NB4 (cell line): ENCODE measurements at places on chromosomes 7 and 10.

DNA sequence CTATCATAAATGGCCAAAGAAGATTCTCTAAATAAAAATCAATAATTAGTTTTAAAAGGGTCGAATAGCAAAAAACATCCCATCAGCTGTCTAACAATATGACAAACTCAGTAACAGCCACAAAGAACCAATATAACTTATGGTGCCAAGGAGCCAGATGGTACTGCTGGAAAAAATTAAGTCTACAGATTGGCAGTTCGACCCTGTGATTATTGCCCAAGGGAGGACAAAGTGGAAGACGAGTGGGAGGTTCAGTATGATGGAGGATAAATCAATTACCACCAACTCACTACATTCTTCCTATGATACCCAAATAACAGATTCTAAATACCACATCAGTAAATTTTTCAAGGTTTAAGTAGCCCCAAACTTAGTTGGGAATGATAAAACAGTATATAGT lies 49.0 kb downstream of the SKAP2 start:
- DNase-seq, result peak; percentile 7

- DNase-seq, result no peak
Measured at GRCh38 chr7:138377306-138377705, 82.8 kb upstream of the TRIM24 start.

DNA sequence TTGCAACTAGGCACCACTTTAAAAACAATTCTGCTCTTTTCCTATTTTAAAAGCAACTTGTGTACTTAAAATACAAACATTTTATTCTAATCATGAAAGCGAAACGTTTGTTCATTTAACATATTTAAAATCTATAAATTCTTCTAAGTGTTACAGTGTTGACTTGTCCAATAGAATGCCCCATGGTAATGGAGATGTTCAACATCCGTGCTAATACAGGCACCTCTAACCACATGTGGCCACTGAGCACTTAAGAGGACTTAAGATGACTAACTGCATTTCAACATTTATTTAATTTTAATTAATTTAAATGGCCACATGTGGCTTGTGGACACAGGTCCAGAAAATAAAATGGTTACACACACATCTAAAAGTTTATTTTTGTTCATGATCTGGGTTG lies 115.1 kb downstream of the TPK1 start:
- DNase-seq, result no peak

DNA sequence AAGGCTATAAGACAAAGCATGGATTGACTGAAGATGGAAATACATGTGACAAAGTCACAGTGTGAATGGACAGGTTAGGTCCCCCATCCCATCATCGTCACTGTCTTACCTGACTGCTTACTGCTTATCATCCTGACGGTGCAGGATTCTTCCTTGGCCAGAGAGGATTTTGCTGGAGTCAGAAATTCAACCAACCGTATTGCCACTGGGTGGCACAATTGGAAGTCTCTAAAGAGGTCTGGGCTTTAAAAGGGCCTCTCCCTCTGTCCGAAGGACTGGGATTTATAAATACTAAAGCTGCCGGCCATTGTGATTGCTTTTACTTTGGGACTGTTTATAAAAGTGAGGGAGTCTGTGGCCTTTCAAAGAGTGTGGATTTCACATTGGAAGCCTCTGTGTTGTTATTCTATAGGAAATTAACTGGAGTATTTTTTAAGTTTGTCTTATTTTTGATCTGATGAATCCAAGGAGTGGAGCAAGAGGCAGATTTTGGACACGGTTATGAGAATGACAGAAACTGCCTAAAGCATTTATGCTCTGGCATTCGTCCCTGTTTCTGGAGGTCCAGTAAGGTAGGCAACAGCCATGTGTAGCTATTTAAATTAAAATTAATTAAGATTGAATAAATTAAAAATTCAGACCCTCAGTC lies 113.3 kb upstream of the CREB5 start:
- DNase-seq, result peak; percentile 42

DNA sequence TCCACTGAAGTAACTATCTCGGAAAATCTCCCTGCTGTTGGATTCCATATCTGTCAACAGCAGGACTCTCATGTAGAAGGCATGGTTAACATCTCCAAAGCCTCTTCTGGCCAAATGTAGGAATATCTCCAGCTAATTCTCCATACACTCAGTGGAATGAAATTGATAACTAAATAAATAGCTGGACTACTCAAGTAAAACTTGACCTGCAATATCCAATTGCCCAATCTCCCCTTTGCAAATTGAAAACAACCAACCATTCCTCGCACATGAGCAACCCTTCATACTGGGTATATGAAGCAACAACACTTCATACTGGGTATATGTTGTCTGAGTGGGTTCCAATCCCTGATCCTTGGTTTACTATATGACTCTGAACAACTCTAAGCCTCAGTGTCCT lies 105.4 kb upstream of the KMT2E start:
- DNase-seq, result no peak

DNA sequence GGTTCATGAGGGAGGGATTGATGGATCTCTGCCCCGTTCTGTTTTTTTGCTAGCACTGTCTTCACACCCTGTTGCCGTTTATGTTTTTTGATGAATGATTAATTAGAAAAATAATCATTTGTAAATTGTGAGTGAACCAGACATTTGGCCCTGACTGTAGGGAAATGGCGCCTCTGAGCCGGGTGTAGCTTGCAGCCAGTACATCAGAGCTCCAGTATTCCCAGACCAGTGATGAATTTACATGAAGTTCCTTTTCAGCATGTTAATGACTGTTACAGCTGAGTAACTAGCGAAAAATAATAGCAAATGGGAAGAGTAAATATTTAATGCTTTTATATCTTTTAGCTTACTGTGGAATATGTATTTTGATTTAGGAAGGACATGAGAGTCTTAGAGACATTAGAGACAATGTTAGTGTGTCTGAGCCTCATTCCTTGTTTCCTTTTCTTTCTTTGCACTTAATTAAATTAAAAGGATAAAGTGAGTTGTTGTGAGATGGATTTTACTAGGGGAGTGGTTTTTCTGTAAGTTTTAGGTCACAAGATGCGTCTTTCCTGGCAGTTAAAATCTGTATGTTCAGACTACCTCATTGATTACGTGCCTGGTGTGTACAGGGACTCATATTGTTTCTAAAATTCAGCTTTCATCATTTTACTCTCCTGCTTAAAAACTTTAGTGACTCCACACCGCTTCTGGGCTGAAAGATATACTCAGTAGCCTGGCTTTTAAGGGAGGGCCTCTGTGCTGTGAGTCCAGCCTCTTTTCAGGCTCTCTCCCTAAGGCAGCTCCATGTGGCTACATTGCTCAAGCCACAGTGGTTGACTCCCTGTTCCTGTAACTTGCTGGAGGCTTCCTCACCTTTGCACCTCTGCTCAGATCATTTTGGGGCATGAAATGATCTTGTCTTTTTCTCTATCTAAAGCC lies 86.4 kb downstream of the AUTS2 start:
- peak; percentile 89 for DNase-seq

- peak; percentile 48 for DNase-seq
Measured at GRCh38 chr7:74027683-74028320, at the start of gene ELN. ELN (plus strand) TSS chr7:74028173; CDS start chr7:74028188, 15 bp downstream.

- no peak for DNase-seq
Measured at GRCh38 chr10:13383399-13383761, 35.3 kb upstream of the SEPHS1 start.

DNA sequence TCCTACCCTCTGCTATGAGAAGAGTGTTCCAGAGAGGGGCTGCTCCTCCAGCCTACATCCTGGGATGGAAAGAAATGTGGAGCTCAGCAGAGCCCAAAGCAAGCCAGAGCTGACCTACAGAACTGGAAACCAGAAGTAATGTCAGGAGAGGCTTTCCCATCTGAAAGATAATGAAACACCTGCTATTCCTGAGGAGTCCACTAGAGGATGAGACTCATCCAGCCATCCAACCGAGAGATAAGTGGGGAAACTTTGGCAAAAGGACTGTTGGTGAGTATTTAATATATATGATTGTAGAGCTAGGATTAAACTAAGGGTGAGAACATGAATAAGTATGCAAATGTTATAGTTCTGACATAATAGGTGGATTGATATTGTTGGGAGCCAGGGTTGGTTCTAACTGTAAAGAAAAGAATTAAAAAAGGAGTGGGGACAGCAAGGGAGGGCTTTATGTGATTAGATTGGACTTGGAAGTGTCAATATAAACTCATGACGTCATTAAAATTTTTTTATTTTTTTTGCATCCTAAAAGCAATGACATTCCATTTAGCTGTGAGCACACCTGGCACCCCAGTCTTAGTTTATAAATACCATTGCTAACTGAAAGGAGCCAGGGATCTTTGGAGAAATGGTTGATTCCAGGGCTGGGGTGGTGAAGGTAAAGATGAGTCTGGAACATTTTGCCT lies 312.8 kb upstream of the NFE2L3 start:
- peak; percentile 37 for DNase-seq

DNA sequence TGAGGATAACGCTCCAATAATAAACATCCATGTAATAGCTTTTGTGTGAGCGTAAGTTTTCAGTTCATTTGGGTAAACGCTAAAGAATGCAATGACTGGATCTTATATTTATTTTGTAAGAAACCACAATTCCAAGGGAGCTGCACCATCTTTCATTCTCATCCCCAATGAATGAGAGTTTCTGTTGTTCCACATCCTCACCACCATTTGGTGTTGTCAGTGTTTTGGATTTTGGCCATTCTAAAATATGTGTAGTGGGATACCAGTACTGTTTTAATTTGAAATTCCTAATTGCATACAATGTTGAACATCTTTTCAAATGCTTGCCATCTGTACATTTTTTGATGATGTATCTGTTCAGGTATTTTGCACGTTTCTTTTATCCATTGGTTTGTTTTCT lies 50.9 kb upstream of the SEMA3D start:
- DNase-seq, result no peak

DNA sequence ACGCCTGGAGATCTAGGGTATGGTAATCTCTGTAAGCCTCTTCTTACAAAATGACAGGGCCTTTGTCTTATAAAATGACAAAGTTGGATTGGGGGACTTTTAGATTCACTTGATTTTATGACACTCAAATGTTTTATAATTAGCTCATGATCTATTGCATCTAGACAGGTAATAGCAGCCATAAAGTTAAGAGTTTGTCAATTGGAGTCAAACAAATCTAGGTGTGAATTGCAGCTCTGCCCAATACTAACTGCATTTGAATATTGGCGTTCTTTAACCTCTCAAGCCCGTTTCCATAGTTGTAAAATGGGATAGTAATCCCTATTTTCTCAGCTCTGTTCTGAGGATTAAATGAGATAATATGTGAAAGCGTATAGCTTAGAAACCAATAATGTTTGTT lies 14.1 kb upstream of the MRC1 start:
- DNase-seq, result no peak

GRCh38 chr7:89943525-89944050 lies 210.7 kb upstream of the STEAP1 start:
- DNase-seq, result no peak

GRCh38 chr10:70324339-70324861 lies 40.6 kb upstream of the NPFFR1 start:
- DNase-seq, result no peak

DNA sequence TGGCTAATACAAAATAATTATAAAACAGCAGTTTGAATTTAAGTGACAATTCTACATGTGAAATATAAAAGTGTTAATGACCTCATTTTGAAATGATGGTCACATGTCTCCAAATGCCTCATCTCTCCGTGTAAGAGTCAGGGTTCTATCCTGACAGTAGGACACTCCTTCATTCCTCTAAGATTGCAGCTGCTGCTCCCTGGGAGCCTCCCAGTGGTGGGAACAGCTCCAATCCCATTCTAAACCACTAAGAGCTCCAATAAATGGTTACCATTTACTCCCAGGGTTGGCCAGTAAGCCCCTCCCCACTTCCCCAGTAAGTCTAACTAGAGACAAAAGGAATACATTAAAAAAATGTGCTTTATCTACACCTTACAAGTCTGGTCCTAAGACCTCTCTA lies 344.6 kb upstream of the AOAH start:
- no peak for DNase-seq

DNA sequence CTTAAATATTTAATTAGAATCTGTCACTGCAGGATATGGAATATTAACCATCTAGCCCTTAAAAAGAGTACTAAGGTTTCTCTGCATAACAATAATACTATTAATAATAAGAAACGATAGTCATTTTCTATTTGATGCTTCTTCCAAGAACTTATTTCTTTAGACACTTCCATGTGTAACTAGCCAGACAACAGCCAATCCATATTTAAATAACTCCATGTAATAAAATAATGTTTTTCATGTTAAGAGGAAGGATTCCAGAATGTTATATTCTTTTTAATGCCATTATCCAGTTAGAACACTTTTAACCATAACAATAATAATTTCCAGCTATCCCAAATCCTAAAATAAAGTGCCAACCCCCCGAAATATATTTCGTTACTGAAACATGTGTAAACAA lies 170.1 kb upstream of the WNT16 start:
- no peak for DNase-seq

GRCh38 chr10:74500026-74500704 lies 326.2 kb upstream of the KAT6B start:
- no peak for DNase-seq

DNA sequence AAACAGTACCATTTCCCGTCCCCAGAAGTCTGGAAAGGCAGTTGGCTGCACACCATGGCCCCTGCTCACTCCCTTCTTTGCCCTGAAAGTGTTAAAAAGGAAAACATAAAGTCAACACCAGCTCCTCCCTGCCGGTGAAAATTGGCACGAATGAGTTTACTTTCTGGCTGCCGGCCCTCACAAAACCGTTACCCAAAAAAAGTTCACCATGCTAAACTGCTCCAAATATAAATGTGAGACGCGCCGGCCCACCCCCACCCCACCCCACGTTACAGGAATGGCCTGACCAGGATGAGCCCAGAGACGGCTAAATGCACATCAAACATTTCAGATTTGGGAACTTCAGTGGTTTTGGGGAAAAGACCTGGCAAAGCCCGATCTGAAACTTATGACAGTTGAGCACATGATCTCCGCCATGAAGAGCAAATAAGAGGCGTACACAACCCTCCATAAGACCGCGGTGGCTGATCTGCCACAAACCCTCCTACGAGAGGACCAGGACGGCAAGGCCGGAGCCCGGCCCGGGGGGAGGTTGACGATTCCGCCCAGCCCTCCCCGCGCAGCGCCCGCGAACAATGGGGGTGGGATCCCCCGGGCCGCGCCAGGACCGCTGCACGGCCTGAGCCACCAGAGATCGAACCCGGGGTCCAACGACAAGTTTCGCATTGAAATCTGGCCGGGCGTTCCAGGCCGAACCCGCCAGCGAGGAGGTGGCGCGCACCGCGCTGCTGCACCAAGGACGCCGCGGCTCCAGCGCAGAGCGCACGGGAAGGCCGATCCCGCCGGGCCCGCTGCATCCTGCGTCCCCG lies 952 bp downstream of the DIP2C start:
- no peak for DNase-seq
